ENCODE measurements at places on chromosomes 16 and 17.

- DNase-seq: no peak
Measured at GRCh38 chr17:69059458-69060175, 1.1 kb downstream of the ABCA9 start.

DNA sequence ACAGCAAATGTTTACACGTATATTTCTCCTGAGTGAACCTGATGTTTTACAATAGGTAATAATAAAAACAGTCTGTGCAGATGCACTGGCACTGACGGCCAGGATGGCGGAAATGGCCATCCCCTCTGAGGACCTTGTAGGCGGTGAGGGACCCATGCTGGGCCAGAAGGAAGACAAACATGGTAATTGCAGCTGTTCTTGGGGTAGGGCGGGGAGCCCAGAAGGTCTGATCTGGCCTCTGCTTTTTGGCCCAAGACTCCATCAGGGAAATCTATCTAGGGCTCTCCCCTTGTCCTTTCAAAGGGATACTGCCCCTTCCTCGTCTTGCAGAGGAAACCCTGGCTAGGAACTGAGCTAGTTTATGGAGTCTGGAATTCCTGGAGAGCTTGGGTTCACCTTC, 7.4 kb upstream of the LGALS9 start:
- DNase-seq: no peak

DNA sequence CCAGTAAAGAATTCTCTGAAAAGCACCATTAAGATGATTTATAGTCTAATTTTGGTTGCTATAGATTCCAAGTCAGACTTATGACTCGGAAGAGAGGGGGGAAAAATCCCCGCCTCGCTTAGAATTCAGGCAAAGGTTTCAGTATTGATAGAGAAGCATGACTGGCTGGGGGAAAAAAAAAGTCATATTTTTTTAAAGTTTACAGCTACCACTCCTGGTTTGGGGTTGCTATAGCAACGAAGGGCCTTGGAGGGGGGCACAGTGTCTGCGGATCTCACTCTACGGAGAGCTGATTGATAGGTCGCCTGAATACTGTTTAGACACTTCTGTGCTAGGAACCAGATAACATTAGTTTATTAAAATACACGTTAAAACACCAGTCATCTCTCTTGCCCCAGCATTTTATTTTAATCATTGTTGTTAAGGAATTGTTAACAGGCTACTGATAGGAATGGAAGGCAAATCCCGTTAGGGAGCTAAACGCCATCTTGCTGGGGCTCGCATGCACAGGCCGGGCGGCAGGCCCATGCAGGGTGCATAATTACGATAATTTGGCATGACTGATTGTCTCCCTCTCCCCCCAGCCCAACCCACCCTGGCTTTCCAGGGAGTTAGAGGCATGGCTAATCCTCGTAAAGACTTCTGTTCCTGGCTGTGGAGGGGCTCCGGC, 380.0 kb upstream of the XYLT1 start:
- DNase-seq: no peak

DNA sequence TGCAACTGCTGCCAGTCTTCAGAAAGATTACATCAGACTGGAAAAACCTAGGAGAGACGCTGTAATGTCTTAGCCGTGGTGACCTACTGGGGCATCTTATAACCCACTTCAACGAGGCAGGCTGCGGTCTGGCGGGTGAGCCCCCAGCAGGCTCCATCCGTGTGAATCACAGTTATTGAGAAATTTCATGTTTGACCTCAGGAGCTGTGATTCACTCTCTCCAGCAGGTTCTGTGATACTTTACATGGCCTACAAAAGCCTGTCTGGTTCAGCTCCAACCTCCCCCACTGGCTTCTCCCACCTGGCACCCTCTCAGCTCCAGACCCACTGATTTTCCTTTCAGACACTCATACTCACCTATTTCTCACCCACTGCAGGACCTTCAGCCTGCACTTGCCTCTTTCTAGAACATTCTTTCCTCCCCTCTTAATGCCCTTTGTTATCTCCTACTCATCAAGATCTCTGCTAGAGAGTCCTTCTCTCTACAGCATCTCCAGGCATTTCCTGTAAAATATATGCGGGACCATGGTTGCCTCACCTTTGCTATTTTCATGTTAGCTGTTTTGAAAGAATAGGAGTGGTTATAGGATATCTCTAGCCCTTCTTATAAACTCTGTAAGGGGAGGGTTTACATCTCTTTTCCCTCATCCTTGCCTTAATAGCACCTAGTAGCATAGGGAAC, 227.9 kb downstream of the MAF start:
- DNase-seq: peak; percentile 9

DNA sequence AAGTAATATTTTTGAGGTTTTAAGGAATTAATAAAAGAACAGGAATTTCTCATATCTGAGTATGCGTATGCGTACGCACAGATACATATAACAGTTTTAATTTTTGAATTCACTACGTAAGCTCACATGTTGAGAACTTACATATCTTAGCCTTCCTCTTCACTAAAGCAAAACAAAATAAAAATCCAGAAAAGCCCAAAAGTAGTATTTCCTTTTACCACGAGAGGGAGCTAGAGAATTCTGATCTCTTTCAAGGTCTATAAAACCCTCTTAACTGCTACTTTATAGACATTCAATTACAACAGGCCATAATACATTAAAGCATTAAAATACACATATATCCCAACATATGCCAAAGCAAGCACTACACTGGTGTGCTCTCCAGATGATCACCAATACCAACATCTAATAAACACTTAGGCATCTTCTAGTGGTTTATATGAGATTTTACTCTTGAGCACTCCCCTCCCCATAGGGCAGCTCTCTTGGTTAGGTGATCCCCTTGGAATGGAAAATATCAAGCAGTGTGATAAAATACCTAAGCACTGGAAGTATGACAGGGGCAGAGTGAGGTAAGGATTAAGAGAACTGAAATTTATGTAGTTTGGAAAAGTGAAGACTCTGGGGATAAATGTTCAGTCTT, 94.0 kb downstream of the SKAP1 start:
- no peak for DNase-seq

- no peak for DNase-seq
Measured at GRCh38 chr16:47299587-47299986, 155.8 kb upstream of the NETO2 start.

GRCh38 chr17:57902800-57903759, 52.1 kb downstream of the CUEDC1 start:
- no peak for DNase-seq

DNA sequence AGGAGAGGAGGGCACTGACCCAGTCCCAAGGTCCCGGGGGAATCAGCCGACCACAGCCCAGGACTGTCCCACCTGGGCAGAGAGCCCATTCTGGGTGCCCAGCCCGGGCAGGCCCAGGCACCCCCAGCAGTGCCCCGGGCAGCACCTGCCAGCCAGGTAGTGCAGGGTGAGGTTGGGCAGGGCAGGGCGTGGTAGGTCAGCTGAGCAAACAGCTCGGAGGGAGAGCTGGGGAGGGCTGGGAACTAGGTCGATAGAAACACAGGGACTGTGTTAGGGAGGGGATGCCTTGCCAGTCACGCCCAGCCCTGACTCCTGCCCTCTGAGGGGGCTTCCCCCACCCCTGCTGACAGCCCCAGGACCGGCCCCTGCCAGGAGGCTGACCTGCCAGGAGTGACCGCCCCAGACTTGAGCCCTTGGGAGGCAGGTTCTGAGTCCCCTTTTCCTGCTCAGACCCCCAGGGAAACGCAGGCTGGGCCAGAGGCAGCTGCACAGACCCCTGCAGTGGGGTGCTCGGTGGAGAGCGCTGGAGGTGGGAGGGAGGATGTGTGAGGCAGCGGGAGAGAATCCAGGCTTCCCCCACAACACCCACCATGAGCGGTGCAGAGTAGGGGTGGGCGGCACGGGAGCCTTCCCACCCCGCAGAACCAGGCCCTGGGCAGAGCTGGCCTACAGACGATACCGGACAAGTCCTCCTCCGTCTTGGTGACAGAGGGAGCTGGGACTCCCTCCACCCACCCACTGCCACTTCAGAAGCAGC, 4.7 kb downstream of the HS3ST6 start:
- no peak for DNase-seq

GRCh38 chr16:71648921-71649320, 22.9 kb downstream of the MARVELD3 start:
- no peak for DNase-seq

- no peak for DNase-seq
Measured at GRCh38 chr17:29119265-29119664, 60.9 kb downstream of the MYO18A start.

GRCh38 chr16:57186872-57187854, 1.0 kb downstream of the RSPRY1 start:
- DNase-seq: no peak

GRCh38 chr17:2898255-2898926, 102.2 kb downstream of the RAP1GAP2 start:
- DNase-seq: no peak

DNA sequence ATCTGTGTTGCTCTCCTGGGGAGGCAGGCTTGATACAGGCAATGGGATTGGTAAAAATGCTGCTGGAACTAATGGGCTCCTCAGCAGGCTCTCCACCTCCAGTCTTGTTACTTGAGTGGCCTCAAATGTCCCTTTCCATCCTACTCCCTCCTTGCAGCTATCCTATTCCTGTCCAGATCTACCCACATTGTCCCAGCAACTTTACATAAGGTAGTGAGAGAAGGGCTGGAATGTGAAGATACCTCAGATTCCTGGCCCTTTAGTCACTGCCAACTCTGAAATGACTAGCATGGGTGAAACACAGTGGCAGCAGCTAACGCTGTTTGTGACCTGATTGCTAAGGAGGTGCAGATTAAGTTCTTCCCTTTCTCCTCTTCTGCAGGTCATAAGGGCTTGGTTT, 210.1 kb upstream of the HS3ST4 start:
- no peak for DNase-seq

GRCh38 chr17:13704333-13704732, 102.6 kb upstream of the HS3ST3A1 start:
- DNase-seq: no peak

GRCh38 chr17:64423881-64424280, 25.0 kb upstream of the MILR1 start:
- no peak for DNase-seq

- DNase-seq: no peak
Measured at GRCh38 chr17:63853260-63853659, 10.8 kb upstream of the SMARCD2 start.

DNA sequence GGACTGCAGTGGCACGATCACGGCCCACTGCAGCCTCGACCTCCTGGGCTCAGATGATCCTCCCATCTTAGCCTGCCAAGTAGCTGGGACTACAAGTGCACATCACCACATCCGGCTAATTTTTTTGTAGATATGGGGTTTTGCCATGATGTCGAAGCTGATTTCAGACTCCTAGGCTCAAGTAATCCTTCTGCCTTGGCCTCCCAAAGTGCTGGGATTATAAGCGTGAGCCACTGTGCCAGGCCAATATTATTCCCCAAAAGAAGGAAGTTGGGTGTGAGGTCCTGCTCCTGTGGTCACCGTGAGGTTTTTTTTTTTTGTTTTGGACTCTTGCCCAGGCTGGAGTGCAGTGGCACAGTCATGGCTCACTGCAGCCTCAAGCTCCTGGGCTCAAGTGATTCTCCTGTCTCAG, 1.5 kb downstream of the AMZ2 start:
- DNase-seq: no peak

- no peak for DNase-seq
Measured at GRCh38 chr16:53886482-53887378, 182.8 kb downstream of the FTO start.

DNA sequence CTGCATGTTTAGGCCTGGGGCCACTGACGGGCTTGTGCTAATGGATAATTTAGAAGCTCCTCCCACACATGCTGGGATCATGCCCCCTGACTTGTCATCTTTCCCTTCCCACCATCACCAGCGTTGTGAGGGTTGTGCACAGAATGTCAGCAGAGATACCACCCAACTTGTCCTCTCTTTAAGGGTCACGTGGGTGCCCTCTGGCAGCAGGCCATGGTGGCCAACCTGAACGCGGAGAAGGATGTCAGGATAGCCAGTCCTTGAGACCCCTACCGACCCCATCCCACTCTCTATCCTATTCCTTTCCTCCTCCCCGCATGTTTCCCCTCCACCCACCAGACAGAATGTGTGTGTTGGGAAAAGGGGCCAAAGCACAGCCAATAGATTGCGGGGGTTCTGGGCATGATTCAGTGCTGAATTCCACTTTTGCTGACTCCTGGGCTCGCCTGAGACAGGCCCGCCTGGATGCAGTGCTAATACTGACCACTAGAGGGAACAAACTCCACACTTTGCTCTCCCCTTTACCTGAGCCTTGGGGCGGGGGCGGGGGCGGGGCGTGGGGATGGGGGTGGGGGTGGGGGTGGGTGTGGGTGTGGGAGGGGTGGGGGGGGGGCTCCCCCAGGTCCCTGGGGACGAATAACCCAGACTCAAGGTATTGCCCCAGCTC, at the start of gene GH2:
GH2 (minus strand) TSS at position 10 of the 667 bp plus-strand sequence. CDS start 143 bp downstream, outside the sequence.
- peak; percentile 55 for DNase-seq

DNA sequence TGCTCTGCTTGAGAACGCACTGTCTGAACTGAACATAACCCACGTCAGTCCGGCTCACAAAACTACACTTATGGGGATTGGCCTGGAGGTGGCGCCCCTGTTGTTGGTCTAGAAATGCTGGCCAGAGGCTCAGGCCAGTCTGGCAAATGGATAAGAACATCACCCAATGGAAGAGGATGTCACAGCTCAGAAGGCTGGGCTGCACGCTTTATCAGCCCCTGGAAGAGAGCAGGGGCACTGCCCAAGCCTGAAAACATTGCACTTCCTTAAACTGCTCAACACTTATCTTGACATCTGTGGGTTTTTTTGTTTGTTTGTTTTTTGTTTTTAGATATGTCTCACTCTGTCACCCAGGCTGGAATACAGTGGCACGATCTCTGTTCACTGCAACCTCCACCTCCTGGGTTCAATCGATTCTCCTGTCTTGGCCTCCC, 24.8 kb upstream of the BPTF start:
- DNase-seq: peak; percentile 50

DNA sequence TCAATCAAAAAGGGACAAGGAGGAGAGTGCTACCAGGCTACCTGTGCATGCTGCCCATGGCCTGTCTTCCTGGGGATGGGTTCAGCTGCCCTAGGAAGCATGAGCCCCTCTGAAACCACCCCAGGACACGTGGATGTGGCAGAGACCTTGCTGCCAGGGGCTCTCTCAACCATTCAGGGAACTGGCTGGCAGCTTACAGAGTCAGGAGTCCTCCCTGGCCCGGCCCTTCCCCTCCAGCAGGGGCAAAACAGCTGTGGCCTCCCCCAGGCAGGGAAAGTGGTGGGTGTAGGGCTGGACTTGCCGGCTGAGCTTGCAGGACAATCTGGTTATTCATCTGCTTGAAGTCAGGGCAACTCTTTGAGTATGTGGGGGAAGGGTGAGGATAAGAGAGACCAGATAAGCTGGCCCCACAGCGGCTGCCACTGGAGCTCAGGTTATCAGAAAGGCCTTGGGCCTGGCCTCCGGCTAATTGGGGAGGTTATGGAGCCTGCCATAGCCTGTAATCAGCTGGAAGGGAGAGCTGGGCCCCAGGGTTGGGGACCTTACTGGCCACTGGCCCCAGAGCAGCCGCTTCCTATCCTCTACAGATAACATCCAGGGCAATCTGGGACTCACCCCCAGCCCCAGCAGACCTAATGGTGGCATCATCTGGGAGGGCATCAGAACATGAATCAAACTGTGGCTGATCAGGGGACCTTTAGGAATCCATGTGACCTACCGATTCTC, 5.6 kb upstream of the TBX2 start:
- no peak for DNase-seq

- peak; percentile 3 for DNase-seq
Measured at GRCh38 chr17:14784997-14785696, 480.0 kb downstream of the PMP22 start.
